Activated CD8-positive, alpha-beta memory T cell treated with anti-CD3 and anti-CD28 coated beads for 48 hours (primary cell): ENCODE measurements at places on chromosomes 7 and 10.

DNA sequence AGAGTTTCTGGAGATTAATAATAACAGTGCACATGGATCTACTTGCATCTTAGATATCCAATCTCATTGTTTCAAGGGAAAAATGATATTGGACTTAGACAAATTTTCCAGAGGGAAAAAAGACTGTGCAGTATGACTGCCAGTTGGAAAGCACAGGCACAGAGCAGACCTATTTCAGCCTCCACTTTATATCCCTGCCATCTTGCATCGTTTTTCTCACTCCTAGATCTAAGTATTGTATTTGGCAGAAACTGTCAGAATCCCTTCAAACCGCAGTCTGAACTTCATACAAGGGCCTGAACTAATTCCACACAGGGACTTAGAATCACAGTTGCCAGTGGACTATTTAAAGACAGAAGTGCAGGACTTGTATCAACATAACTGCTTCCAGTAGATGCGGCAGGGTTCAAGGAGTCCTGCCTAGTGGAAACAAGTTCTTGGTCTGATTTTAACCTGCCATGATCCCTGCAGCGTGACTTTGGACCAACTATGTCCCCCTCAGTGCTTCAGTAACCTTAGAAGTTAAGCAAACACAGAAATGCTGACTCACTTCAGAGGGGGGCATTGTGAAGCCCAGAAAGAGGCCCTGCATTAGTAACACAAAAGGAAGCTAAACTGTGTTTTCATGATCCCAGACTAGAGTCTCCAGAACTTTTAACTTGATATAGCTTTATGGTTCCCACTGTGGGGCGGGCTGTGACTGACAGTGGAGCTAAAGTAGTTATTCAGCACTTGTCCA is 95.7 kb upstream of the PALS2 start:
- DNase-seq: no peak

DNA sequence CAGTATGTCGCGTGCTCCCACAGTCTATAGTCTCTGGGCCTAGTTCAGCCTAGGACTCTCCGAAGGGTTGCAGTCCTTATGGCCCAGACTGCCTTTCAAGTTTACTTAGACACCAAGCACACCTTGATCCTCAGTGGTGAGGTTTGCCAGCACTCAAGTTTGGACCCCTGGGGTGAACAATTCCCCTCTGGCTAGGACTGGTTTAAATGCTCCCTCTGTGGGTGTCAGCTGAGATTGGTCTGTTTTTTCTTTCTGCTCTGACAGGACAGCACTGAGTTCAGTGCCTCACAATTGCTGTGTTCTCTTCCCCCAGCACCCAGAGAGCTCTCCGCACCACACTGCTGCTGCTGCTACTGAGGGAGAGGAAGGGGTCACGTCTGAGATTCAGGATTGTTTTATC is 31.9 kb upstream of the AGR3 start:
- no peak for DNase-seq

GRCh38 chr10:119139464-119140067 is 25.9 kb downstream of the SFXN4 start:
- no peak for DNase-seq

- DNase-seq: no peak
Observed at GRCh38 chr7:134639683-134640279, 6.9 kb upstream of the BPGM start.

DNA sequence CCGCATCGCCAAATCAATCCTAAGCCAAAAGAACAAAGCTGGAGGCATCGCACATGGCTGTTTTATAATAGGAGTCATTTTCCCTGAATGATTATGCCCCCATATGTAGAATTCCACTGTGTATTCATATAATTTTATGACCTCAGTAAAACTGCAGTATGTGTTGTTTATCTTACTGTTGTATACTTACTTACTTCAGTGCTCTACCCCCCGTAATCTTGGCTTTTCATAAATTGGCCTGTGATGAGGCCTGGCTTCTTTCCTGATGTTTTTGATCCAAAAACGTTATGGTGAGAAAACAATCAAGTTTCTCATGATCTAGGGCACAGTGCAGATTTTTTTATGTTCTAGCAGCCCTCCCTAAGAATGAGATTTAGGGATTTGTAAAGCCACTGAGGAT is 306.4 kb upstream of the FZD1 start:
- no peak for DNase-seq
